Choroid plexus epithelial cell (primary cell): ENCODE measurements at places on chromosomes 16 and 17.

GRCh38 chr17:50573866-50574611 lies 13.5 kb downstream of the CACNA1G start:
- no peak for DNase-seq

GRCh38 chr16:17446661-17447060 lies 24.1 kb downstream of the XYLT1 start:
- no peak for DNase-seq

- peak; percentile 74 for DNase-seq
Observed at GRCh38 chr17:77465358-77466041, 324.7 kb downstream of the SEC14L1 start.

GRCh38 chr17:3750296-3750695 lies 26.6 kb downstream of the HASPIN start:
- DNase-seq = no peak

GRCh38 chr16:23803591-23804123 lies 32.1 kb upstream of the PRKCB start:
- DNase-seq = peak; percentile 43

DNA sequence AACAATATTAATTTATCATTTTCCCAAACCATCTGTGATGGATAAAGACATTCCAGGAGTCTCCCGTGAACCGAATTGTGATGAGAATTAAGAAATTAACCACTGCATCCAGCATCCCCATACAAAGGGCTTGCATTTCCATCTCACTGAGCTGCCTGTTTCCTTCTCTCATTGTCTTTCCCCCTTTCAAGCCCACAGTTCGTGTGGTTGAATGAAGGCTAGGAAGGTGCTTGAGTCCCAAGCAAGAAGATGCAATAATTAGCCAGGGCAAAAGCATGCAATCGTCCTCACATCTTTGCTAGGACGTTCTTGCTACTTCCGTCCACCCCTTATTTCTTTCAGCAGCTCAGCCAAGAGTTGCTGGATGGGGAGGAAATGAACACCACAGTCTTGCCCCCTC lies 146.1 kb downstream of the NTN1 start:
- DNase-seq = no peak

GRCh38 chr17:46043606-46044005 lies 44.6 kb downstream of the STH start:
- no peak for DNase-seq

- no peak for DNase-seq
Observed at GRCh38 chr17:82062076-82062983, 3.3 kb downstream of the DUS1L start.

DNA sequence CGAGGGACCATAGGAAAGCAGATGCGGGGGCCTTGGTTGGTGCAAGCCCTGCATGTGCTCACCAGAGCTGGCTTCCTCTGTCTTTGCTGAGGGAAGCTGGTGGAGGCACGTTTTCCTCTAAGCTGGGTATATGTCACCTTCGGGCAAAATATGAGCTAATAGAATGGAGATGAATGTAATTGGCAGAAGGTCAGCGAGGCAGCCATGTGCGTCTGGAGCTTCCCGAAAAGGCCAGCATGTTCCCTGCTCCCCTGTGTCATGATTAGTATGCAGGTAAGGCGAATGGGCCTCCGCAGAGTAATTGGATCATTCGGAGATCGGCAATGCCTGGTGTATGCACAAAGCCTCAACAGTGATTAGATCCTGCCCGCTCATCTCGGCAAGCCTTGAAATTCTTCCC lies 806.2 kb upstream of the EEF2KMT start:
- no peak for DNase-seq

- no peak for DNase-seq
Observed at GRCh38 chr17:9330141-9330540, 245.5 kb downstream of the STX8 start.

- peak; percentile 13 for DNase-seq
Observed at GRCh38 chr17:3964203-3965117, at the start of gene ATP2A3. TSS of gene ATP2A3 (minus strand) at chr17:3964437. CDS start at chr17:3964291, 146 bp downstream.

DNA sequence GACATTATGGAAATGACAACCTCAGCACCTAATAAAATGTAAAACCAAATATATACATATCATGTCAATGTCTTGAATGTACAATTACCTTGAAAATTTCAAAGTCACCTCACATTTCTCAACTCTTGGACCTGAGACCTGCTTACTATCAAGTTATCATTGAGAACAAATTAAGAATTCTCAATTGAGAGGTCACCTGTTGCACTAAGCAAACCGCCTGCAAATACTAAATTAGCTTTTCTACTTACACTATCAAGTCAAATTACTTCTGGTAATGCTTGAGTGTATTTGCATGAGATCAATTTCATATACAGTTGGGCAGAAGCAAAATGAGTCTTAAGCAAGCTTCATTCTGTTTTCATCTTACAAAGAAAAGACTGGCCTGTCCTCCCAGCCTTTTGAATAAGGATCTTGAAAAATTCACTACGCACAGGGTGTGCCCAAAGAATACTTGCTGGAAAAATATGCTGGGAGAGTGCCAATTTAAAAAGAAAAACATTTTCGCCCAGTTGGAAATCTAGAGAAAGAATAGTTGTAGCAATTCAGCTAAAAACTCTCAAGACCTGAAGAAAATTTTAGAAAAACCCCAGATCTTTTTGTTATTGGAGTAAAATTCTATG lies 35.7 kb downstream of the KANSL1 start:
- DNase-seq = peak; percentile 73

DNA sequence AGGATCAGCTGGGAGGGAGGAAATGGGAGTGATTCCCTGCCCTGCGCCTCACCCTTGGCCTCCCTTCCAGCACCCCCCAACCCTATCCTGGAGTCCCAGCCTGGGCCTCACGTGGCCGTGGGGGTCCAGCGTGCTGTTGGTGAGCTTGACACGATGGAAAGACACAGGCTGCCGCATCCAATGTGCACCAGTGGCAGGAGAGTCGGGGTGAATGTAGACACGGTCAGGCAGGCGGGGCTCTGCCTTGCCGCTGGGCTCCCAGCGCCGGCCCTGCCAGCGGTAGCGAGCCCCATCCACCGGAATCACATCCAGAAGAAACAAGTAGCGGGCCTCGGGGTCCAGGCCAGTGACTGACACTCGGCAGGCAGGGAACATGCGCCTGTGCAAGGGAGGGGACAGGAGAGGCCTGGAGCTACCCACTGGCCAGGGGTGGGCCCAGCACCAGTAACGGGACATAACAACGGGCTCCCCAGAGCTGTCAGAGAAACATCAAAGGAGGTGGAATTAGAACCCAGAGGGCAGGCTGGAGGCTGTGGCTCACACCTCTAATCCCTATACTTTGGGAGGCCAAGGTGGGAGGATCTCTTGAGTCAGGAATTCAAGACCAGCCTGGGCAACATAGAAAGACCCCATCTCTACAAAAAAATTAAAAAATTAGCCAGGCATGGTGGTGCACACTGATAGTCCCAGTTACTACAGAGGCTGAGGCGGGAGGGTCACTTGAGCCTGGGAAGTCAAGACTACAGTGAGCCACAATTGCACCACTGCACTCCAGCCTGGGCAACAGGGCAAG lies 2.7 kb downstream of the TBX6 start:
- DNase-seq = no peak

GRCh38 chr17:83174362-83175118 lies 95.1 kb downstream of the METRNL start:
- peak; percentile 71 for DNase-seq

- DNase-seq = no peak
Observed at GRCh38 chr17:80774146-80774545, 217.5 kb upstream of the CHMP6 start.

- no peak for DNase-seq
Observed at GRCh38 chr17:70317421-70317820, 148.1 kb downstream of the KCNJ2 start.

- no peak for DNase-seq
Observed at GRCh38 chr16:4194661-4195060, 47.2 kb downstream of the SRL start.

- no peak for DNase-seq
Observed at GRCh38 chr17:71757156-71757555, 363.7 kb upstream of the SOX9 start.

DNA sequence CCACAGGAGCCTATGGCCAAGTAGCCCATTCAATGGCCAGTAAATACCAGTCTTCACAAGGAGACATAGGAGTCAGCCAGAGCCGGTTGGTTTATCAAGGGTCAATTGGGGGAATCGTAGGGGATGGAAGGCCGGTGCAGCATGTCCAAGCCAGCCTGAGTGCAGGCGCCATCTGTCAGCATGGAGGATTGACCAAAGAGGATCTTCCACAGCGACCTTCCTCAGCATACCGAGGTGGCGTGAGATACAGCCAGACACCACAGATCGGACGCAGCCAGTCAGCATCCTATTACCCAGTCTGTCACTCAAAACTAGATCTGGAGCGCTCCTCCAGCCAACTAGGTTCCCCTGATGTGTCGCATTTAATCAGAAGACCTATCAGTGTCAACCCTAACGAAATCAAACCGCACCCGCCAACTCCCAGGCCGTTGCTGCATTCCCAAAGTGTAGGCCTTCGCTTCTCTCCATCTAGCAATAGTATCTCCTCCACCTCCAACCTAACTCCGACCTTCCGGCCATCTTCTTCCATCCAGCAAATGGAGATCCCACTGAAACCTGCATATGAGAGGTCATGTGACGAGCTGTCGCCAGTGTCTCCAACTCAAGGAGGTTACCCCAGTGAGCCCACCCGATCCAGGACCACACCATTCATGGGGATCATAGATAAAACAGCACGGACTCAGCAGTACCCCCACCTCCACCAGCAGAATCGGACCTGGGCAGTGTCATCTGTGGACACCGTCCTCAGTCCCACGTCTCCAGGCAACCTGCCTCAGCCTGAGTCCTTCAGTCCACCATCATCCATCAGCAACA lies 25.0 kb downstream of the CYB561 start:
- DNase-seq = no peak

DNA sequence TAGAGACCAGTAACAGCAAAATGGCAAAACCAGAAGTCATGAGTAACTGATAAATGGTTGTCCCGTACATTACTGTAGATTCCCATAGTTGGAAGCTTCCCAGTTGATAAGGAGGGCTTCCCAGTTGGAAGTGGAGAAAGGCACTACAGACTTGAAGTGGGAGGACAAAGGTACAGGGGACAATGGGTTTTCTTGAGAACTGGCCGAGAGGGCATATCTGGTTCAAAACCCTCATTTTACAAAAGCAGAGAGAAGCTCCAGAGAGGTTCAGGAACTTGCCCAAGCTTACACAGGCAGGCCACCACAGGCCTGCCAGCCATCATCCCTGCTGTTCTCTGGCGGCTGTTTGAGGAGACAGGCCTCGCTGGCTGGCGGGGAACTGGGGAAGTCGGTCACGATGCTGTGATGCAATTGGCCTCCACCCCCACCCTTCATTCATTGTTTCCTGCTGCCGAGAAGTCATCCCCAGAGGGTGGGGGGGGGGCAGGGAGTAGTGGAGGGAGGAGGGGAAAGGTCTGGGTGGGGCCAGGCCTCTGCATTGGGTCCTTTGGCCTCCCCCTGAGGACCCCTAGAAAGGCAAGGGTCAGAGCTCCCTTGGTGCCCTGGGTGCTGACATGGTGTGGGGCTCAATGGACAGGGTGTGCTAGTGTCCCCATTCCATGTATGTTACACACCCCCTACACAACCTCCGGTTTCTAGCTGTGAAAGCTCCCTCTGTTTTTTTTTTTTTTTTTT lies 3.0 kb downstream of the UBALD2 start:
- DNase-seq = peak; percentile 88

DNA sequence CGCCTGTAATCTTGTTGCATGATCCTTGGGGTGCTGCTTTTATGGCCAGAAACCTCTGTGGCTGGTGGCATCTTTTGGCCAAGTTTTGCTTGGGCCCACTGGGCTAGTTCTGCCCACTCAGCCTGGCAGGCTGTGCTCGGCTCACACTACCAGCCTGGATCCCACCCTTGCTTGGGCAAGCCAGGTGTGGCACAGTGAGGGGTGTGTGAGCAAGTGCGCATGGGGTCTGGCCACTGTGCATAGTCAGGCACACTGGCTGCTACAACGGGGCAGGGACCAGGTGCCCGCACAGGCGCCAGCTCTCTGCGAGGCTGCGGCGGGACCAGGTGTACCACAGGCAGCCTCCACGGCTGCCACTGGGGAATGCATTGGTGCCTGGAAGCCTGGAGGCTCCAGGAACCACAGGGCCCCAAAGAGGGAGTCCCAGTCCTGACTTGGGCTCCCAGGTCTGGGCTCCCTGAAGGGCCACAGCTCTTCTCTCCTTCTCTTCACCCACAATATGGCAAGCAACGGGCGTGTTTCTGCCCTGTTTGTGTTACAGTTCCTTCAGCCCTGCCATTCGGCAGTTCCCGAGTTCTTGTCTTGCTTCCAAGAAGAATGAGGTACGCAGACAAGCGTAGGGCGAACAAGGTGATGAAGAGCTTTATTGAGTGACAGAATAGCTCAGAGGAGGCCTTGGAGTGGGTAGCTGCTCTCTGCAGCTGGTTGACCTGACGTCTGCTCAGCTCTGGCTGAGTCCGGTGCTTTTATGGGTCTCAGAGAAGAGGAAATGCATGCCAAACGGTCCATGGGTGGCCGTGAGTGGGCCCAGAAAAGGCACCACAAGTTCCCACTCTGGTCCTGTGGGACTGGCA lies 26.7 kb upstream of the PRM1 start:
- DNase-seq = no peak

DNA sequence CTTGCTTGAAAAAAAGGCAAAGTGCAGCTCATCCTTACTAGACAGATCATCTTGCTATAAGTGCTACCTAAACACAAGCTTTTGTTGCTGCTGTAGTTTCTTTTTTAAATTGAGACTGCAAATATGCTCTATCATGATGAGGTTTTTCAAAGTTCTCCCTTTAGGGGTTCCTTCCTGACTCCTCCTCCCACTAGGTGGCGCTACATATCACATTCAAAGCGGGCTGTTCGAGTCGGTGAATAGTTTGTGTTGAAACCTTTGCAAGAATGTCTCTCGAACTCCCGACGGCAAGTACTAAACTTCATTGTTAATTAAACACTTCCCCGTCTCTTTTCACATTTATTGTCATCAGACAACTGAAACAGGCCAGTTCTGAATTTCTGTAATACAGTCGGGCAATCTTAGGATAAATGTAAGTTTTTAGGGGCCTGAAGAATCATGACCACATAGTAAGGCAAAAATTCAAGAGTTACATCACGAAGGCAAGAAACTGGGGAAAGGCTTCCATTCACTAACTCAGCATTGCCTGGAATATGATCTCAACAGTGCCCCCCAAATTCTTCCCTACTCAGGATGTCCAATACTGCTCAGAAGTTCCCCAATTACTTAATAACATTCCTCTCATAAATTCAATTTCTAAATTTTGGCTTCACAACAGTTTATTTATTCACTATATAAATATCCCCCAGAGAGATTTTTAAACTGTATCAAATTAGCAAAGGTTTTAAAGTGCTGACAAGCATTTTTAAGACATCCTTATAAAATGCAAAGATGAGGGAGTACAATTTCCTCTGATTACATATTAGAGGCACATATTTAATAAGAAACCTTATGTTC lies 6.7 kb downstream of the HS3ST3A1 start:
- DNase-seq = peak; percentile 95
